ENCODE measurements at places on chromosomes 2 and 18. TPM values are rescaled to one million over a fixed set of nuclear protein-coding genes. Genes with fewer than 3 reads are reported as not detected.

DNA sequence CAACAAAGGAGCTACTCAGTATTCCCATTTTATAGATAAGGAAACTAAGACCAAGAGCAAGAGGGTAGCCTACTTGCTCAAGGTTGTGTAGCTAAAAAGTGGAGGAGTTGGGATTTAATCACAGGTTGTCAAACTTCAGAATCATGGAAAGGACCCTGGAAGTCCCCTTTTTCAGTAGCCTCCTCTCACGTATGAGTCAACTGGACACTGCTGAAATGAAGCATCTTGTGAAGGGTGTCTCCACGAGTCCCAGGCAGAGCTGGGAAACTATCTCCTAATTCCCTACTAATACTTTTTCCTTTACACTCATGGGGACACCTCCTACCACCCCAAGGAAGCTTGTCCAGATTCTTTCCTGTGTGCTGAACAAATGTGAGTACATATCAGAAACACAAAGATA, 155.8 kb downstream of the RHBDD1 start:
- H3K4me1 ChIP-seq = no peaks in the 10 kb centered on the region
- H3K4me3 ChIP-seq = no peak overlapping the region
- no peak overlapping the region for H3K27ac ChIP-seq
- no peaks in the 10 kb centered on the region for H3K27me3 ChIP-seq
- H3K36me3 ChIP-seq = peaks cover 13% of the 10 kb centered on the region

GRCh38 chr2:227368574-227368973, 10.5 kb downstream of the TM4SF20 start:
- H3K4me3 ChIP-seq = no peak overlapping the region
- H3K4me1 ChIP-seq = no peaks in the 10 kb centered on the region
- DNase-seq = no peak
- no peak overlapping the region for H3K27ac ChIP-seq
- no peaks in the 10 kb centered on the region for H3K36me3 ChIP-seq

GRCh38 chr2:29017716-29018435, 36.8 kb downstream of the TOGARAM2 start:
- DNase-seq = no peak
- peaks cover 22% of the 10 kb centered on the region for H3K4me1 ChIP-seq
- no peak overlapping the region for H3K4me3 ChIP-seq
- no peak overlapping the region for H3K27ac ChIP-seq
- no peaks in the 10 kb centered on the region for H3K27me3 ChIP-seq
- no peaks in the 10 kb centered on the region for H3K36me3 ChIP-seq

DNA sequence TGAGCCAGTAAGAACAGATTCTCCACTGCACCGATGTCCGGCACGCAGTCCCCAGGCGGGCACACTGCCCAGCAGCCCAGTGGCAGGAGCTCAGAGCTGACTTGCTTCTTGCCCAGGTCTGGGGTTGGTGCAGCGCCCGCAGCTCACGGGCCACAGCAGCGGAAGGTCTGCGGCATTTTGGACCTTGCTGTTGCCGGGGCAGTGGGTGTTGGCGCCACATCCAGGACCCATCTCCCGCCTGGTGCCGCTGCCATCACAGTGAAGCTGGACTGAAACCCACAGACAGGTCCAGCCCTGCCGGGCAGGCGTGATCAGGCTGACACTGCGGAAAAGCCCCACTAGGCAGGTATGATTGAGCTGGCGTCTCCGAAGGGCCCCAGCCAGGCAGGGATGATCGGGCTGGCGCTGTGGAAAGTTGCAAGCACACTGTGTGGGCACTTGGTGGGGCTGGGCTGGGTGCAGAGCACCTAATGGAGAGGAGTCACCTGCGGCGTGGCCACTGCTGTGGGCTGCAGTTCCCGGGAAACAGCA, 75.5 kb downstream of the SLC66A2 start:
- H3K27ac ChIP-seq = no peak overlapping the region
- no peak overlapping the region for H3K4me3 ChIP-seq
- DNase-seq = no peak
- H3K27me3 ChIP-seq = peaks cover 67% of the 10 kb centered on the region
- H3K36me3 ChIP-seq = no peaks in the 10 kb centered on the region
- no peaks in the 10 kb centered on the region for H3K4me1 ChIP-seq

DNA sequence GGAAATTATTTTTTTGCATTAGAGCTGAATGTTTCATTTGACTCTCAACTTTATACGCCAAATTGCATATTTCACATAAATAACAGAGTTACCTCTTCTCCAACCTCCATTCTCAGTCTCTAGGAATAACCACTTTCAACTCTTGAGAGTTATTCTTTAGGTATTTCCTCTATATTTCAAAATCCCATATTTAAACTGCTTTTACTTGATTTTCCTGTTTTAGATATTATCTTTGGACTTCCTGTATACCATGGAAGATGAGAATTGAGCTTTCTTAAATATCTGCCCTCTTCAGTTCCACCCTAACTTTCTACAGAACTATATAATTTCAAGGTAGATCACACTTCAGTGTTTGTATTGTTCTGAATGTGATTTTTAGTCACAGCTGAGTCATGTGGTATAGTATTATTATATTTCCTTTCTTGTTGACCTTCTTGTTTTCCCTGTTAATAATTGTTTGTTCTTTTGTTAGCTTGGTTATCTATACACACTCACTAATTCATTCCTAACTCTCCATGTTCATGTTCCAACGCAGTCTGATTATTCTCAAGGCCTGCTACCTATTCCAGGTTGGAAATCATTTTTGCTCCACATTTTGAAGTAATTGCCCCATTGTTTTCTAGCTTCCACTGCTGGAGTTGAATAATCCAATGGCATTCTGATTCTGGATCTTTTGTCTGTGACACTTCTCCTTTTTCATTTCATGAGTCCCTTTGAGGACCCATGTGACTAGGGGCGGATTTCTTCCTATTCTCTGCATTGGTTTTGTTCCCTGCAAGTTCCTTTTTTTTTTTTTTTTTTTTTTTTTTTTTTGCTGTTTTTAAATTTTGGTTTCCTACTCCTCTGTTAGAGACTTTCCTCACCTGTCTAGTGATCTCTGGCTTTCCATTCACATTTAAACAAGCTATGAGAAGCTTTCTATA, 156.8 kb upstream of the RBMS1 start:
- peaks cover 19% of the 10 kb centered on the region for H3K4me1 ChIP-seq
- H3K27me3 ChIP-seq = no peaks in the 10 kb centered on the region
- H3K27ac ChIP-seq = no peak overlapping the region
- DNase-seq = no peak
- no peaks in the 10 kb centered on the region for H3K36me3 ChIP-seq
- no peak overlapping the region for H3K4me3 ChIP-seq

GRCh38 chr2:54724560-54725342, 1.3 kb downstream of the EML6 start:
- H3K27ac ChIP-seq = no peak overlapping the region
- H3K4me3 ChIP-seq = peak overlapping the region; percentile 81
- no peaks in the 10 kb centered on the region for H3K27me3 ChIP-seq
- no peak for DNase-seq

DNA sequence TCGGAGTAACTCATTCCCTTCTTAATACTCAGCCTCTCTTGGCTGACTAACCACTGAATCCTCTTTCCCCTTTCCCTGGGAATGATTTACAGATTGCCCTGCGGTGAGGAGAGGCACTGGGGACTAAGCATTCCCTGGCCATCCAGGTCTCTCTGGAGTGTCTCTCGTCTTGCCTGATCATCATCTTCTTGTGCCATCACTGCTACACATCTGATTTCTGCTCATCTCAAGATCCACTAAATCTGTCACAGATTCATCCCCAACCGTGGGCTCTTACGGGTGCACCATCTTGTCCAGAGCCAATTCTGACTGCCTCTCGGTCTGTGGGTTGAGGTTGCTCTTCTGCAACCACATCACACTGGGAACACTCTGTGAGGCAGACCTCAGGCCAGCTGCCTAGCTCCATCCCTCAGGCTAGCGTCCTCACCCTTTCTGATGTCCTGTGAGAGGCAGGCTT, 12.0 kb downstream of the SFTPB start:
- peaks cover 79% of the 10 kb centered on the region for H3K36me3 ChIP-seq
- H3K4me3 ChIP-seq = no peak overlapping the region
- DNase-seq = no peak
- H3K4me1 ChIP-seq = peaks cover 4% of the 10 kb centered on the region
- no peaks in the 10 kb centered on the region for H3K27me3 ChIP-seq

- no peaks in the 10 kb centered on the region for H3K4me1 ChIP-seq
- no peaks in the 10 kb centered on the region for H3K36me3 ChIP-seq
- no peak for DNase-seq
- no peaks in the 10 kb centered on the region for H3K27me3 ChIP-seq
These were observed 80.2 kb upstream of the NEUROD1 start for GRCh38 chr2:181760521-181760920.

MITD1 gene
- 17.1 TPM for total RNA-seq

SEC11C gene
- 22.5 TPM for total RNA-seq
